ENCODE measurements at places on chromosomes 6 and 20.

DNA sequence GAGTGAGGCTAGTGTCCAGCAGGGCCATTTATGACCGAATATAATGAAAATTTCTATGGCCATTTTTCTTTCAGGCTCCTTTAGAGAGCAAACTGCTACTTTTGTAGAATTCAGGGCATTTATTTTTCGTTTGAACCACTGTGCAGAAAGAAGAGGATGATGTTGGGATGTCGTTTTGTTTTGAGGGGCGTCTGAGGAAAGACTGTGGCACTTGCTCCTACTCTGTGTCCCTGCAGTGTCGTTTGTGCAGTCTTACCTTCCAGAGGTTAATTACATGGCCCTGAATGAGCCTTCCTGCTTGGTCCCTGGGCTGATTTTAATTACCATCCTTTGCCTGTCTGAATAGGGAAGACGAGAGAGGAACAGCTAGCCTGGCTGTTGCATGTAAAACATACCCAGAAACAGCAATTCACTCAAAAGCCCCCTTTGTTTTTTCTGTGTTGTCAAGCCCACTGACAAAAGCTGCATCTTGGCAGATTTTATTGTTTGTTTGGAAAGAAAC is 65.3 kb downstream of the CTNNBL1 start:
- DNase-seq: no peak

- no peak for DNase-seq
Observed at GRCh38 chr6:13349811-13350506, 21.6 kb upstream of the TBC1D7 start.

- no peak for DNase-seq
Observed at GRCh38 chr20:19756761-19757486, 1.1 kb upstream of the RIN2 start.

DNA sequence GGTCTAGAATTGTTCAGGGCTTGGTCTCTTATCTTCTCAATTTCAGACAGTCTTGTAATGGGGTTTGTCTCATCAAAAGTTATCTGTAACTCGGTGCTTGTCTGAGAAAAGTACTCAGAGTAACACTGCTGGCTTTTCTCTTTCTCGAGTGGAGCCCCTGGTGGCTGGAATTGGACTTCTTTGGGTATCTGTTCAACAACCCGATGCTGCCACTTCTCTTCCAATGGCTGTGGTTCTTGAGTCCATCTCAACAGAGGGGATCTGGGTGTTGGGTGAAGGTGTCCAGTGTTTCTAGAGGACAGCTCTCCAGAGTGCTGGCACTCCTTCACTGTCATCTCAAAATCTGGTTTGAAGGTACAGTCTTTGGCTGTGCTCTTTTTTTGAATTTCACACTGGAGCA is 24.6 kb downstream of the DST start:
- DNase-seq: no peak

All from fibroblast of skin of left quadriceps (primary cell).